GM12864 (cell line): ENCODE measurements at places on chromosomes 6 and 20.

GRCh38 chr6:49556429-49556837 lies 6.0 kb downstream of the C6orf141 start:
- no peak for DNase-seq

- no peak for DNase-seq
Measured at GRCh38 chr20:13231031-13231752, 10.1 kb downstream of the ISM1 start.

- DNase-seq: no peak
Measured at GRCh38 chr6:169212436-169212835, 41.2 kb downstream of the THBS2 start.

GRCh38 chr20:21510414-21511384 lies 3.2 kb downstream of the NKX2-2 start:
- no peak for DNase-seq

DNA sequence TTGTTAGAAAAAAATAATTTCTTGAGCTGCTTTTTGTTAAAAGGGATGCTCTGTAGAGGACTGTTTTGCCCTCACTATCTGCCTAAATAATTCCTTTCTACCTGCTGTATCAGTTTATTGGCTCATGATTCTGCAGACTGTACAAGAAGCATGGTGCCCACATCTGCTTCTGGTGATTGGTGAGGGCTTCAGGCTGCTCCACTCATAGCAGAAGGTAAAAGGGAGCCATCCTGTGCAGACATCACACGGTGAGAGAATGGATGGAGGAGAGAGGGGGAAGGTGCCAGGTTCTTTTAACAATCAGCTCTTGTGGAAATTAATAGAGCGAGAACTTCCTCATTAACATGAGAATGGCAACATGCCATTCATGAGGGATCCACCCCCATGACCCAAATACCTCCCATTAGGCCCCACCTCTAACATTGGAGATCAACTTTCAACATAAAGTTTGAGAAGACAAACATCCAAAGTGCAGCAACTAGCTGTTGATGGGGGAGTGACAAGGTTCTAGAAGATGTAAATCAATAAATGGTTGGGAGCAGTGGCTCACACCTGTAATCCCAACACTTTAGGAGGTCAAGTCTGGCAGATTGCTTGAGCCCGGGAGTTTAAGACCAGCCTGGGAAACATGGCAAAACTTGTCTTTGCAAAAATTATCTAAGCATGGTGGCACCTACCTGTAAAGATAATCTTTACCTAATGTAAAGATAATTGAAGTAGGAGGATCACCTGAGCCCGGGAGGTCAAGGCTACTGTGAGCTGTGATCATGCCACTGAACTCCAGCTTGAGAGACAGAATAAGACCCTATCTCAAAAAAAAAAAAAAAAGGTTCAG lies 15.7 kb upstream of the AHCY start:
- no peak for DNase-seq

DNA sequence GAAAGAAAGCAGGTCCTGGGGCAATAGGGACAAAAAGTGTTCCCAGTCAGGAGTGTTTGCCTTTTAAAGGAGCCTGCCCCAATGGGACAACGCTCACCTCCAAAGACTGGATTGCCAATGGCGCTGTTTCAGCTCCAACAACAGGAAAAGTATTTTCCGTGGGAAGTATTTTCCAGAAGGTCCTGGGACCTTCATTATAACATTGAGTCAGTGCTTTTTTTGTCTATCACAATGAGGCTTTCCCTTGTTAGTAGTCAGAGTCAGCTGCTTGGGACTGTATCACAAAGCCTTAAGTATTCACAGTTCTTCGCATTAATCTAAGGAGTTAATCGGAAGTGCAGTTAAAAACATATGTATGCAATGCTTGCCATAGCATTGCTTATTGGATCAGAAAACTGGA lies 17.3 kb downstream of the TRAF3IP2 start:
- DNase-seq: no peak
